GM19239 (cell line): ENCODE measurements at places on chromosomes 1 and 21.

DNA sequence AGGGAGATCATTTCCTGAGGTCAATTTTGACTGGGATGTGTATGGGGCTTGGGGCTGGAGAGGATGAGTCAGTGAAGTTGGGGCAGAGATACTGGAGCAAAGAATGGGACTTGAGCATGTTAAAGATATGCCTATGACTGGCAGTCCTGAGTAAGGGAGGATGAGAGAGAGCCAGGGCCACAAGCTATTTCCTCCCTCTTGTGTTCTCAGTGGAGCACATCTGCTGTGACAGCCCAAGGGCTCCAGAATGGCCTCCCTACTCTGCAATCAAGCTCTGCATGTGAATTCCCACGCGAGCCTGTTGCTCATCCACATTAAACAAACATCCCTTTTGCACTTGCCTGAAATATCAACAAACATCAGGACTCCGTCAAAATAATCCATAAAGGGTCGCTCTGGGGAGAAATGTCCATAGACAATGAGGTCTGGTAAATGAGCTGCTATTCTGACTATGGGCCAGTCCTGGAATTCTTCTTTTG, 9.2 kb downstream of the ADCY10 start:
- DNase-seq = no peak

GRCh38 chr1:145988773-145989172, 7.6 kb downstream of the TXNIP start:
- DNase-seq = no peak

GRCh38 chr1:204818998-204819397, 51.7 kb upstream of the NFASC start:
- no peak for DNase-seq

- DNase-seq = no peak
These were observed 124.8 kb downstream of the KCNN3 start for GRCh38 chr1:154745286-154745731.

GRCh38 chr1:150183061-150183460, 33.3 kb downstream of the PLEKHO1 start:
- DNase-seq = no peak

DNA sequence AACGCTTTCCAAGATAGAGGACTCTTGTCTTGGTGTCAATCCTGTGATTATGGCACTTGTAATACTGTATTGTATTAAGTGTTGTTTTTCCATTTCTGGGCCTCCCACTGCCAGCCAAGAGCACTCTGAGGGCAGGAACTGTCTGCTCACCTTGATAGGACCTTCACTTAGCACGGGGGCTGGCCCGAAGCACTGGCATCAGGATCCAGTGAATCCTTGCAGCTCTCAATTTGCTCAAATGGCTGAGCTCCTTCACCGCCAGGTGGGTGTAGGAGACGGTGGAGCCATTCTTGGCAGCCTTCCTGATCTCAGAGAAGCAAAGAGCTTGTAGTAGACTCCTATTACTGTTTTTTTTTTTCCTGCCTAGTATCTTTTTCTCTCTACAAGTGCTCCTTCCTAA, 17.7 kb downstream of the MECR start:
- no peak for DNase-seq

DNA sequence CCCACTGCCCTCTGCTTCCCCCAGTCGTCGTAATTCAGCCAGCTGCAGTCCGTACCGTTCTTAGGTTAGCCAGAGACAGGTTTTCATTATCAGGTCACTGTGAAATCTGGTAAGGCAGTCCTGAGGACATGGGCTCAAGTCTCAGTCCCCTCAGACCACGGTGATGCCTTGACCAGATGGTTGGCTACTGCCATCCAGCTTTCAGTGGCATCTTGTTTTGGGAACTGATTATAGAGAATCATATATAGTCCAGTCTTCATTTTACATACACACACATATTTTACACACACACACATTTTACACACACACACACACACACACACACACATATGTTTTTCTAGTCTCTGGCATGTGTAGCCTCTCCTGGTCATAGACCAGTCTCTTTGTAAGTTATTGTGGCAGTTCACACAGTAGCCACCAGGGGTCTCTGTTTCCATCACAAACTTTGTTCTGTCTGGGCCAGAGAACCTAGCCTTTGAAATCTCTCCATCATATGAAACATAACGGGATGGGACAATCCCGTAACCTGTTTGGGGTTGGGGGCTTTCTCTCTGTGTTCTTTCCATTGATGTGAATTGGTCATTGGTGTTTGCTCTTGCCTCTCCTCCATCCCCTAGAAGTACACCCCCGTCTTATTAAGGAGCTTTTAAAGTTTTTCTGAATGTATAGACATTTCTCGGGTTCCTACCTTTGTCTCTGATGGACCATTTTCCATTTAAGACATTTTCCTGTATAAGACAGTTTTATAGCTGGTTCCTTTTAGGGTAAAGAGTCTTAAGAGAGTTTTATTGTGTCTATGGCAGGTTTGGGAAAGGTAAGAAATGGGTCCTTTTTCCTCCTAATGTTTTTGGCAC, 8.4 kb upstream of the IKBKE start:
- DNase-seq = peak; percentile 71

DNA sequence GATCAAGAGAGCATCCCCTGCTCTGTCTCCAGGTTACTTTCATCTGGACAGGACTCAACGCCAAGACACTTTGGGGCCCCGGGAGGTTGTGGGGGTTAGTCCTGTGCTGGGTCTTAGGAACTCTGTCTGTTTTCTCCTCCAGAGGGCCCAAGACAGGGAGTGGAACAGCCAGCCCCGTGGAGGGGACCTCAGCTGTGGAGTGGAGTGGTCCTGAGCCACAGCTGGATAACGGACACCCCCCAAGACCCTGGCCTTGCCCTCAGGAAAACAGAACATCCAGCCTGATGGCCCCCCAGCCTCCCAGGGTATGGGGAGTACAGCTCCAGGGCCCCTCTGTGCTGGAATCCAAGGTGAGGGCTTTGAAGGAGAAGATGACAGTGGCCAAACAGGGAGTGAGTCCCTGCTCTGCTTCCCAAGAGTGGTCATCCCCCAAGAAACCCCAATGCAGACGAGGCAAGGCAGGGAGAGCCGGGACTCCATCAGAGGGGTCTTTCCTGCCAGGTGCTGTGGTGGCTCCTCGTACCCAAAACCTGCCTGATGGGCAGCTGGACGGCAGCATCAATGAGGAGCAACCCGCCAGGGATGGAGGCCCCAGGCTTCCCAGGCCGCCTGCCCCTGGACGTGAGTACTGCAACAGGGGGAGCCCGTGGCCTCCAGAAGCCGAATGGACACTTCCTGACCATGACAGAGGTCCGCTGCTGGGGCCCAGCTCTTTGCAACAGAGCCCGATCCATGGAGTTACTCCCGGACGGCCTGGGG, 3.5 kb downstream of the KIAA1614 start:
- DNase-seq = no peak

GRCh38 chr21:34944015-34944755, 104.9 kb downstream of the RUNX1 start:
- DNase-seq = no peak

DNA sequence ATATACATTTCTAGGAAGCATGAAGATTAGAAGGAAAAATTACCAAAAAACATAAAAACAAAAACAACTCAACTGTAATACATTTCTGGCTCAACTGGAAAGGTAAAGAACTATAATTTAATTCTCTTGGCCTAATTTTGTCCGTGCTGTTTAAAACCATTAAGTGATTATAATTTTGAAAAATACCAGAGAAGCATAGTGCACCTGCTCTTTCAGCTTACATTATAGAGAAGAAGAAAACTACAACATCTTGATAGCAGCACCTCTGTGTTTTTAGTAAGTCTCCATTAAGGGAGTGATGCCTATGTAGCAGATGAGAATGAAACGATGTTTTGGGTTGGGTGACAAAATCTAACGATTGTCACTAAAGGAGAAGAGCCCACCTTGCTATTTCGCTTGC, 19.3 kb upstream of the MAN1A2 start:
- no peak for DNase-seq

- no peak for DNase-seq
These were observed 40.4 kb upstream of the LRRN2 start for GRCh38 chr1:204725821-204726448.

DNA sequence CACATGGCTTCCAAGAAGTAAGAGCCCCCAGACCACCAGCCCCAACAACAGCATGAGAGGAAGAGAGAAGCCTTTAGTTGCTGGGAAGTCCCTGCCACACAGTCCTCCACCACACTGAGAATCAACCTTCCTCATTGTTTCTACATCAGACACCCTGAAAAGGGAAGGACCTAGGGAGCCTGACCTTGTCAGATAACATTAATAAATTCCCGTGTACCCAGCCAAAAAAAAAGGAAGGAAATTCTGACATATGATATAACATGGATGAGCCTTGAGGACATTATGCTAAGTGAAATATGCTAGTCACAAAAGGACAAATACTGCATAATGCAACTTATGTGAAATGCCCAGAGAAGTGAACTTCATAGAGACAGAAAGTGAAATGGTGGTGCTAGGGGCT, 65.6 kb upstream of the ARHGAP29 start:
- no peak for DNase-seq

DNA sequence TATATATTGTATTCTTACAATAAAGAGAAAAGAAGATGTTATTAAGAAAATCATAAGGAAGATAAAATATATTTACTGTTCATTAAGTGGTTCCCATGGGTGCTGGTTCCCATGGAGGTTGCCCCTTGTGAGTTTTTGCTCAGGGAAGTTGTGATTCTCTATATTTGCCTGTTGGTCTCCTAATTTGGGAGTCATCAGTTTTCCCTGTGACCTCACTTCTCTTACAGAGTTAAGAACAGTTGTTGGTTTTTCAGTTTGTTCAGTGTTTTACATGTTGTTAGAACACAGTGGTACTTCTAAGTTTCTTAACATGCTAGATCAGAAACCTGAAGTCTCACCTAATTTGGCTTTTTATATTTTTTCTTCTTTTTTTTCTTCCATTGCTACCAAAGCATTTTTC, 109.2 kb downstream of the OSBPL9 start:
- DNase-seq = no peak

DNA sequence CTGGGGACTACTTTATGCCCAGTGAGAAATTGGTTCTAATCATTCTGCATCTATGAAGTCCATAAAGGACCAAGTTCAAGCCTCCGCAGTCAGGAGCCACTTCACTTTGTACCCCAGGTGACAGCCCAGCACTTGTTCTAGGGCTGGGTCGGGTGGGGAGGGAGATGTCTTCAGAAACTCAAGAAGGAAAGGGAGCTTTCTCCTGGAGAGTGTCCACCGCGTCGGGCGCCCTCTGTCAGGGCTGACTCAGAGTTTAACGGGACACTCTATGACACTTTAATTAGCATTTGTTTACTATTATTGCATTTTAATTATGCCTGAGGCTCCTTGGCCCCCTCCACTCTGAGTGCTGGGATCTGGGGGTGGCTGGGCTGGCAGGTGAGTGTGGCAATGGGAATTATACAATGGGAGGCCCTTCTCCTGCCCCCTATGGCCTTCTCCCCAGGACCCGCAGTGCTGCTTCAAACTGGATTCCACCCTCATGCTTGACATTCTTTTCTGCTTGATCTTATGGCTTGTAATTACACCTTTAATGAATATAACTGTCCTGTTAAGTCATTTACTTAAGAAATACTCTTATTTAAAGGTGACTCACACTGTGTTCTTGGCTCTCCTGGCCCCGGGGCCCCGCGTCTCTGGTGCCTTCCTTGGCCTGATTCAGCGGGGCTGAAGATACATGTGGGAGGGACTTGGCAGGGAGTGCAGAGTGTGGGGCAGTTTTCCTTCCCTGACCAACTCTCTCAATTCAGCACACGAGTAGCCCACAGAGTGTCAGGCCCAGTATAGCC, 136.6 kb downstream of the PLXNA2 start:
- DNase-seq = no peak

- no peak for DNase-seq
These were observed 352.1 kb downstream of the TBX15 start for GRCh38 chr1:118636004-118636403.

DNA sequence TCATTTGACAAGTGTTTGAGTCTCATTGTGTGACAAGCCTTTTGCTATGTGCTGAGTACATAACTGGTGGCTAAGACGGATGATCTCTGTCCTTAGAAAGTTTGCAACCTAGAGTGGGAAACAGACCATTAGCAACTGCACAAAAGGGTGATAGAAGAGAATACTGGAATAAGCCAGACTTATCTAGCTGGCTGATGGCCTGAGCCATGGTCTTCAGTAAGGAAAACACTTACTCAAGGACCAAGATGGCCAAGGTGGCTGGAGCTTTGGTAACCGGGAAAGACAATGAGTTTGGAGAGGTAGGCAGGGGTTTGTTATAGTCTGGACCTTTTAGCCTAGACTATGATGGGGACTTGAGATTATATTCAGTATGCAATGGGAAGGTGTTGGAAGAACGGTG, 1.6 kb upstream of the TAF12 start:
- DNase-seq = no peak

DNA sequence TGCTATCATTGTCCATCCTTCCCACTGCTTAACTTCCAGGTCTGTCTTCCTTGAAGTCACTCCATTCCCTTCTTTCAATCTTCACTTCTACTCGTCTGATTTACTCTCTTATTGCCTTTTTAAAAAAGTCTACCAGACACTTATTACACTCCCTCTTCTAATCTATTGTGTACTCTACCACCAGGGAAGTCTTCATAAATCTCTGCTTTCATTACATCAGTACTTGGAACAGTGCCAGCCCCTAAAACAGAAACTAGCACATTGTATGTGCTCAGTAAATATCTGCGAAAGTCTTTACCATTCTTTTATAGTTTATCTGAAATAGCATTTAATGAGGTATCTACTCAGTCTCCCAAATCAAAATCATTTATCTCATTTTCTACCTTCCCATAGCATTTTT, 236.4 kb downstream of the USH2A start:
- DNase-seq = no peak

GRCh38 chr1:229286099-229286766, 15.3 kb downstream of the RAB4A start:
- DNase-seq = no peak

DNA sequence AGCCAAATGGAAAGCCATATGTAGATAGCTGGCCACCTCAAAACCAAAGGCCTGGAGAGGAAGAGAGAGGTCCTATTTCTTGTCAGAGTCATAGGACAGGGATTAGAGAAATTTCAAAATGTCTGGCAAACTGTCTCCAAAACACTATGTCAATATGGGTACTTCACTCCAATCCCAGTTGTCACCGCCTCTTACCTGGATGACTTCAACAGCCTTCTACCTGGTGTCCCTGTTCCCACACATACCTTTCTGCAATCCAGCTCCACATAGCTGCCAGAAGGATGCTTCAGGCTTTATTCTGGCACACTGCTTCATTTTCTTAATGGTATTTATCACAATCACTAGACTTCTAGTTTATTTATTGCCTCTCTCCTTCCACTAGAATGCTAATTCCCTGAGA, 14.5 kb downstream of the PTGER3 start:
- no peak for DNase-seq

DNA sequence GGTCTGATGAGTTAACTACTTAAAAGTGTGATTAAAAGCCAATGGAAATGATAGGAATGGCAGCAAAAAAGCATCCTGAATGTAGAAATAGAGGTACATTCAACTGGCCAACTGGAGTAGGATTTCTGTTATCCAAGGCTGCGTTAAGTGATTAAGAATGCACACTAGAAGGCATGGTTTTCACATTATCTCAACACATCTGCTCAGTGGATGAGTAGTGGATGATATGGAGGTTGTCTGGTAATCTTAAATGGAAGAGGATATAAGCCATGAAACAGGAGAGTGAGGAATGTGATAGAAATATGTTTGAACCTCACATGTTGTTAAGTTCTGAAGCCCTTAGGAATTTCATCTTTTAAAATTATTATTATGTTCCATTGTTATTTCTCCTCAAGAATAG, 839.9 kb downstream of the USP25 start:
- no peak for DNase-seq
